Ascending aorta (tissue), 2 donors: ENCODE measurements at places on chromosomes 2 and 18.

- no peaks in the 10 kb centered on the region for H3K27me3 ChIP-seq
- H3K4me1 ChIP-seq: no peaks in the 10 kb centered on the region
- H3K27ac ChIP-seq: no peak overlapping the region
- H3K4me3 ChIP-seq: no peak overlapping the region
- H3K36me3 ChIP-seq: no peaks in the 10 kb centered on the region
Observed at GRCh38 chr18:7977897-7978296, 410.8 kb downstream of the PTPRM start.

DNA sequence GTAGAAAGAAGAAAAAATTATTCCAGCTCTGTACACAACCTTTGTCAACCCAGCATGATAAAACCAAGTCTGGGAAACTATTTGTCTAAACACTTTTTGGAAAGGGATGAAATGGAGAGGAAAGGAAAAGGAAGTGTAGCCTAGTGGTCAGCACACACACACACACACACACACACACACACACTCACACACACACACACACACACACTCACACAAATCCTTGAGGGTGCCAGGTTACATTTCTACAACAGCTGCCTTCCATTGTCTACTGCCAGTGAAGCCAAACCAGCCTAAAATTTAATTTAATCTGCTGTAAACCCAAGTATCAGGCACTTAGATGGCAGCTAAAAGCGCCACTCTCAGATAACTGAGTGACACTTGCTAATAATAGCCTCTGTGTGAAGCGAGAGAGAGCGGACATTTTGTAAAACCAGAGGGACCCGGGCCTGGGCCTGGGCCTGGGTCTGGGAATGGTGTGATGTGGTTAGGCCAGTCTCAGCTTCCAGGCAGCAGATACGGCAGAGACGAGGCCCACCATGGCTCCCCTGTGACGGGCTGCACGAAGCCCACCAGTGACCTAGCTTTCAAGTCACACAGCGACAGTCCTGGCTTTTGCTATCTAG, 32.4 kb downstream of the BCL11A start:
- H3K27me3 ChIP-seq: no peaks in the 10 kb centered on the region
- H3K4me1 ChIP-seq: no peaks in the 10 kb centered on the region
- H3K4me3 ChIP-seq: no peak overlapping the region
- H3K36me3 ChIP-seq: no peaks in the 10 kb centered on the region

DNA sequence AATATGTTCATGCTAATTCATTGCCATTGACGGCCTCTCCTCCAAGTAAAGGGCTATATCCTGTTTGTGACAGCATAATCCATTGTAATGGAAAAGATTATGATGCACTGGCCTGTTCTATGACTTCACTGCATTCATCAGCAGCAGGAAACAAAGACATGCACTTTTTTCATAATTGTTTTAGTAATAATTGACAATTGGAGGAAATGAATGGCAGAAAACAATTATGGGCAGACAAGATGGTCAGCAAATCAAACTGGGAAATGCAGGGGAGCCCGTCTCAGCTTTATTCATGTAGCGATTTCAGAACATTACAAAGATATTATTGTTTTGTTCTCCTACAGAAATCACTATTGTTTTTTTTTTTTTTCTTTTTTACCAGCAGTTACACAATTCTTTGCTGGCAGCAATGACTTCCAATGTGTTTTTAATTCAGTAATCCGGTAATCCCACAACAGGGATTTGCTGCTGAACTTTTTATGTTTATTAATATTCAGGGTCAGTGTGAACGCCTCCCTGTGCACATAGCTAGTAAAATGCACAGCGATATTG, 33.8 kb upstream of the RASGRP3 start:
- no peak overlapping the region for H3K27ac ChIP-seq
- no peaks in the 10 kb centered on the region for H3K36me3 ChIP-seq
- H3K27me3 ChIP-seq: no peaks in the 10 kb centered on the region
- no peaks in the 10 kb centered on the region for H3K4me1 ChIP-seq

DNA sequence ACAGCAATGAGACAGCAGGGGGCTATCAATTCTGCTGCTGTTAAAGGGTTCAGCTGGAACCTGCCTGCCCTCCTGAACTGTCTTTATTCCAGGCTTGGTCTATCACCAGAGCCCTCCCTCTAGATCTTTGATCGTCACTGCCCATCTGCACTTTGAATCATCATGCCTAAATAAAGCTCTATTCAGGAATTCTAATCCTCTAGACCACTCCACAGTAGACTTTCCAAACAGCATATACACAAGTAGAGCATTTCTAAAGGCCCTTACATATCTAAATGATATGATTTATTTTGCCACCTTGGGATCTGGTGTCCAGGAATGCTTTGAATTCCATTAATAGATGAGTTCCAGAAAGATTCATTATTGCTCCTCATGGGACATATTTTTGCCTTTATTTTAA, 542.1 kb upstream of the SYT4 start:
- no peak overlapping the region for H3K27ac ChIP-seq
- H3K4me1 ChIP-seq: no peaks in the 10 kb centered on the region
- H3K36me3 ChIP-seq: no peaks in the 10 kb centered on the region
- no peaks in the 10 kb centered on the region for H3K27me3 ChIP-seq
- no peak overlapping the region for H3K4me3 ChIP-seq

DNA sequence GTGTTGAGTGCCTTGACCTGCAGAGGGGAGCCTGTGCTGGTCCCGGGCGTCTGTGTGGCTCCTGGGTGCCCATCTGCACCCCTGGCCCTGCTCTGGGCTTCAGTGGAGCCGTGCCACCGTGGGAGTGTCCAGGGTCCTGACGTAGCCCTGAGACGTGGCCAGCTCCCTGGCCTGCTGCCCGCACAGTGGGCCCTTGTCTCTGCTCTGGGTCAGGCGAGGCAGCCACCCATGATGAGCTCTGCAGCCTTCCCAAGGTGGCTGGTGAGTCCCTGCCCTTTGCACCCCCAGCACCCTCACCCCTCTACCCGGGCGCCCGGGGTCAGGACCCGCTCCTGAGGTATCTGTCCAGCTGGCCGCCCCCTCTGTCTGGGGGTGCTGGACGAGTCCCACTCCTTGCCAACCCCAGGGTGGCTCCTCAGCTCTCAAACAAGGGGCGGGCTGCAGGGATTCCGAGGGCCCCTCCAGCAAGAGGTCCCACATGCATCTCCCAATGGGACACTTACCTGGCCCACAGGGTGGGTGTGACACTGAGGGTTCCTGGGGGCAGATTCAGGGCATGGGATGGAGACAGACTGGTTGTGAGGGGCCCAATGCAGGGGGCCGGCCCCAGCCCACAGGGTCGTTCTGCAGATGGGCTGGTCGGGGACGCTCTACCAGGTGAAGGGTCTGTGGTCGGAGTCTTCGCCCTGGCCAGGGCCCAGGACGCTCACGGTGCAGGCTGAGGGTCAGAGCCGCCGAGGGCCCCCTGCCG, 2.4 kb downstream of the NEU4 start:
- no peak overlapping the region for H3K4me3 ChIP-seq
- H3K27me3 ChIP-seq: no peaks in the 10 kb centered on the region
- DNase-seq: peak; percentile 64
- no peak overlapping the region for H3K27ac ChIP-seq

- no peaks in the 10 kb centered on the region for H3K36me3 ChIP-seq
- no peak for DNase-seq
- no peaks in the 10 kb centered on the region for H3K4me1 ChIP-seq
- no peaks in the 10 kb centered on the region for H3K27me3 ChIP-seq
- H3K4me3 ChIP-seq: no peak overlapping the region
- peak overlapping the region; percentile 60 for H3K27ac ChIP-seq
Observed at GRCh38 chr18:61972389-61973264, 79.8 kb upstream of the RNF152 start.

DNA sequence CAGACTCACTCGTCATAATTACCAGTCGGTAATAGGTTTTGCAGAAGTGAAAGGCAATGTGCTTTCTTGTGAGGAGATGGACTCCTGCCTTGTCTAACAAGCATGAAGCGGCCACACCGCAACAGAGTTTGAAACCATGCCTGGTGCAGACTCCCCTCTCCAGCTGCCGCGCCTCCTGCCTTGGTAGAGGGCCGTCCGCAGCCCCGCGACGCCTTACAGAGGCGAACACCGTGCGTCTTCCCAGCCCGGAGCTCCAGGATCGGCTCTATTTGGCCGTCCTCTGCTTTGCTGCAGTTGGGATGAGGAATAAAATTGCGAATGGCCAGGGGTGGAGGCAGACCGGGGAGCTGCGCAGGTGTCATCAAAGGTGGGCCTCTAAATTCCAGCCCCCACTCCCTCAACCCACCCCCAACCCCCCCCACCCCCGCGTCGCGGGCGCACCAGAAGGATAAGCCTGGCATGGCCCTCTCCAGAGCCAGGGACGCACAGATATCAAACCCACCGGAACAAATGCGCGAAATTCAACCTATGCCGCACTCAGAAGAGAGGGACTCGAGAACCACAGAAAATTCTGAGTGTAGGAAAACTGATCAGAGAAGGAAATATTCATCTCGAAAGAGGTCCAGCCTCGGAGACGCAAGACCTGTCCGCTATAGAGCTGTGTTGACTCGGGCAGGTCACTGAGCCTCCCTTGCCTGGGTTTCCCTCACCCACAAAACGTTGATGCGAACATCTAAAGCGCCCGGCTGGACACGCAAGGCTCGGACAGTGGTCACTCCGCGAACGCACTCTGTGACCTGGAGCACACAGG, 1.1 kb downstream of the TRABD2A start:
- peak overlapping the region; percentile 75 for H3K4me3 ChIP-seq
- no peaks in the 10 kb centered on the region for H3K27me3 ChIP-seq
- no peaks in the 10 kb centered on the region for H3K36me3 ChIP-seq
- no peak overlapping the region for H3K27ac ChIP-seq
- peak; percentile 58 for DNase-seq

GRCh38 chr2:232375164-232375563, 3.4 kb upstream of the ALPP start:
- no peak overlapping the region for H3K27ac ChIP-seq
- DNase-seq: no peak

DNA sequence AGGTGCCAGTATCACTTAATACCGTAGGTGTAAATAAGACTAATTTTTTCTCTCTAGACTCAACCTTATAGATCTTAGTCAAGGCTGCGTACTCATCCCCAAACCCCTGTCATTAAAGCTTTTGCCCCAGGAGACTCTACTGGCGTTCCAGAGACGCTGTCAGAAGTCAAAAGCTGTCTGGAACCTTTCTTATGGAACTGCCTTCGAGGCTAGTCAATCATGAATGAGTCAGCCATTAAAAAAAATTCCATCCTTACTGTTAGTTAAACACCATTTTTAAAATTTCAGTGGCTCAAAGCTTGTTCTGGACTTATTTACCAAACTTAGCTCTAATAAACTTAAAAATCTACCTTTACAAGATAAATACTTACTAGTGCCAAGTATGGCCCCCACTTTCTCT, 52.1 kb downstream of the SPRED2 start:
- no peak overlapping the region for H3K4me3 ChIP-seq
- no peak overlapping the region for H3K27ac ChIP-seq
- DNase-seq: no peak
- no peaks in the 10 kb centered on the region for H3K27me3 ChIP-seq
- no peaks in the 10 kb centered on the region for H3K36me3 ChIP-seq

DNA sequence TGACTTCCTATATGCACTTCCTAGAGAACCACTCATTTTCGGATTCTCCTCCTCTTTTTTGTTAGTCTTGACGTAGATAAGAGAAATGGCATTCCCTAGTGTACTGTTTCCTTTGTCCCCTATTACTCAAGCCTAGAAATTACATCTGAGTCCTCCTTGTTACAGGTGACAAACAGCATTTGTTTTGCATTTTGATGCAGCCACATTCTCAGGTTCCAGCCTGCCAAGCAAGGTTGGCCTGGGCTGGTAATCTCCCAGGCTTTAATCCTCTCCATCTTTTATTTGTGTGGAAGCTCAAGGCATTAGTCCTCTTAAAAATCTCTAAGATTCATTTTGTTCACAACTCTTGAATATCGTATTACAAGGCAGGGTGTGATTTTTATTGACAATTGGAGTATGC, 318.0 kb upstream of the NRP2 start:
- H3K27ac ChIP-seq: no peak overlapping the region
- H3K36me3 ChIP-seq: no peaks in the 10 kb centered on the region
- no peak overlapping the region for H3K4me3 ChIP-seq
- no peak for DNase-seq
- H3K27me3 ChIP-seq: no peaks in the 10 kb centered on the region
- no peaks in the 10 kb centered on the region for H3K4me1 ChIP-seq

DNA sequence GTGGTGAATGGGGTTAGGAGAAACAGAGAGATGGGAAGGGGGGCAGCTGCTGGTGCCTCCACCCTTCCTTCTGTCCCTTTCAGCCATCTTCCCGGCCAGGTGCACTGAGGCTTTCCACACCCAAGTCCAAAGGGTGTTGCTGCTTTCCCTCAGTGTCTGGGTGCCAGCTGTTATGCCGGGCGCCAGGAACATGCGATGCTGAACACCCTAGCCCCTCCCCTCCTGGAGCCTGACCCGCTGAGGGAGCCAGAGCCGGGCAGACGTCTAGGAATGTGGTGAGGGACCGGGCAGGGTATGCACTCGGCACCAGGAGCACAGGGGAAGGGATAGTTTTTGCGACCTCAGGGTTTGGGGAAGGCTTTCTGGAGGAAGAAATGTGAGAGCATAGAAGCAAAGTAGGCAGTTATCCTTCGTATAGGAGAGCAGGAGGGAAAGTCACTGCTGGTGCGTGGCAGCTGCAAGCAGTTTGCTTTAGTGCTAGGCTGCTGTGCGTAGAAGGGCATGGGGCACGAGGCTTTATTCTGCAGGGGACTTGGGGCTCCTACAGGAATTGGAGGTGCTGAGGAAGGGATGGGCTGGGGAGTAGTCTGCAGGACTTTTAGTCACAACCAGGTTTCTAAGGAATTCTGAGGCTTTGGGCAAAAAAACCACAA, 147.7 kb downstream of the TSN start:
- H3K27ac ChIP-seq: no peak overlapping the region
- H3K27me3 ChIP-seq: no peaks in the 10 kb centered on the region
- no peaks in the 10 kb centered on the region for H3K36me3 ChIP-seq
- no peaks in the 10 kb centered on the region for H3K4me1 ChIP-seq
- DNase-seq: no peak
- no peak overlapping the region for H3K4me3 ChIP-seq

- no peak for DNase-seq
- no peak overlapping the region for H3K27ac ChIP-seq
- H3K4me1 ChIP-seq: no peaks in the 10 kb centered on the region
- H3K36me3 ChIP-seq: no peaks in the 10 kb centered on the region
- H3K4me3 ChIP-seq: no peak overlapping the region
- no peaks in the 10 kb centered on the region for H3K27me3 ChIP-seq
Observed at GRCh38 chr2:222978850-222979249, 73.1 kb upstream of the KCNE4 start.

GRCh38 chr2:26072925-26073768, 39.3 kb downstream of the RAB10 start:
- H3K27ac ChIP-seq: no peak overlapping the region
- no peaks in the 10 kb centered on the region for H3K36me3 ChIP-seq
- no peak for DNase-seq
- H3K4me3 ChIP-seq: no peak overlapping the region
- no peaks in the 10 kb centered on the region for H3K27me3 ChIP-seq
- H3K4me1 ChIP-seq: peaks cover 14% of the 10 kb centered on the region

DNA sequence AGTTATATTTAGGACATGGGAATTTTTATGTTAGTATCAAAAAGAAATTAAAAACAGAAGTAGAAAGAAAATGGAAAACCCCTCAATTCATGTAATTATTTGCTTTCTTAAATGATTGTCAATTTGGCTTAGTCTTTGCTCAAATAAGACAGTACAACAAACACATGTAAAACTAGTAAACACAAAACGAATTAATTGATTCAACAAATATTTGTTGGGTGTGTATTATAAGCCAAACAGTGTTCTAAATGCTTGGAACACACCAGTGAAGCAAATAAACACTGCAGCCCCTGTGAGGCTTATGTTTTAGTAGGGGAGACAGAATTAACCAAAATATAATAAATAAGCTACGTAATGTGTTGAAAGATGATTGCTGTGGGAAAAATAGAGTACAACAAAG, 234.5 kb upstream of the STON1 start:
- H3K36me3 ChIP-seq: no peaks in the 10 kb centered on the region
- no peaks in the 10 kb centered on the region for H3K4me1 ChIP-seq
- H3K4me3 ChIP-seq: no peak overlapping the region
- H3K27me3 ChIP-seq: no peaks in the 10 kb centered on the region
